Endothelial cell (in vitro differentiated cells): ENCODE measurements at places on chromosomes 7 and 10.

DNA sequence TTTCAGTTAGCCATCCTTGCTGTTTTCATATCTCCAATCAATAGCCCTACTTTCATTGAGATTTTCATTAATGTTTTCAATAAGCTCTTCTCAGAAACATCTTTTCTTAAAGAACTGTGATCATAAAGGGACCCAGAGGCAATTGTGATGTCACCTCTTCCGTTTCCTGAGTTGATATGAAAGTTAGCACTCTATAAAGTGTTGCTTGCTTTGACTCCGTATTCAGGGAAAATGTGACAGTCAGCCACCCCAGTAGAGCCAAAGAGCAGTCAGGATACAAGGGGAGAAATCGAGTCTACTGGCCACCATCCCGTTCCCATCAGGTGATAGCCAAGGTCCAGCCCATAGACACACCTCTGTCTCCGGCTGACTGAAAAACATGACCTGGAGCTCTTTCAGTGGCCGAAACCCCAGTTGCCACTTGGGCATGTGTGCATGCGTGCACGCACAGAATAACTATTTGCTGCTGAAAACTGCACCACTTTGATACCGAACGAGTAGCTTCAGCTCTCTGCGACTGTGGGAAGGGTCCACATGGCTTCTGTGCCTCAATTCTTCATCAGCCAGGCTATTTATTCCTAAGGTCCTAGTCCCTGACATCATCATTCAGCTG is 291.4 kb downstream of the USP6NL start:
- no peak for DNase-seq

GRCh38 chr10:53679666-53680065 is 907.1 kb upstream of the MBL2 start:
- DNase-seq = no peak

DNA sequence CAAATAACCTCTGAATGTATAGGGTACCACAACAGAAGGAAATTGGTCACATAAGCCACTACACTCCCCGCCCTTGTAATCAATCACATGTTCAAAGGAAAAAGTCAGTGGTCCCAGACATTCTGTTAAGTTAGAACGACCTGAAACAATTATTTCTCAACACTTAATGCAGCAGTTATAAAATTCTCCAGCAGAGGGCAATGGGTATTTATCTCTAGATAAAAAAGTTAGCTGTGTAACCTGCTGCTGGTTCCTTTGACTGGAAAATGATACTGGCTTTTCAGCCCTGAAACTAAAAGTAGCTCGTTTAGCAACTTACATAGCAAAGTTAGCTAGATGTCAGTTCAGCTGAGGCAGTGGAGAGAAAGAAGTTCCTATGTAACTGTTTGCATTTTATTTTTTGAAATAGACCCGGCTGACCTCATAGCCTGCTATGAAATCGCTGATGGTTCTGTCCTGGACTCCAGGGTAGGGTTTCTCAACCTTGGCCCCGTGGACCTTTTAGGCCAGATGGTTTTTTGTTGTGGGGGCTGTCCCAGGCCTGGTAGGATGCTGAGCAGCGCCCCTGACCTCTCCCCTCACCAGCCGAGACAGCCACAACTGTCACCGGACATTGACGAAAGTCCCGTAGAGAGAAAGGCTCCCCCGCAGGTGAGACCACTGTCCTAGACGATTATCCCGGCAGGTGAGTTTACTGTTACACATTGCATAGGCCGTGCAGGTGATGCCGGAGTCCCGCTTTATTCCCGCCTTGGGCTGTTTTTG is 40.2 kb upstream of the PROSER2 start:
- peak; percentile 24 for DNase-seq

- no peak for DNase-seq
Observed at GRCh38 chr10:114311496-114312209, 72.6 kb downstream of the VWA2 start.

GRCh38 chr7:153422291-153423209 is 629.6 kb upstream of the DPP6 start:
- DNase-seq = no peak

GRCh38 chr7:1590887-1591286 is 21.1 kb upstream of the PSMG3 start:
- DNase-seq = no peak

DNA sequence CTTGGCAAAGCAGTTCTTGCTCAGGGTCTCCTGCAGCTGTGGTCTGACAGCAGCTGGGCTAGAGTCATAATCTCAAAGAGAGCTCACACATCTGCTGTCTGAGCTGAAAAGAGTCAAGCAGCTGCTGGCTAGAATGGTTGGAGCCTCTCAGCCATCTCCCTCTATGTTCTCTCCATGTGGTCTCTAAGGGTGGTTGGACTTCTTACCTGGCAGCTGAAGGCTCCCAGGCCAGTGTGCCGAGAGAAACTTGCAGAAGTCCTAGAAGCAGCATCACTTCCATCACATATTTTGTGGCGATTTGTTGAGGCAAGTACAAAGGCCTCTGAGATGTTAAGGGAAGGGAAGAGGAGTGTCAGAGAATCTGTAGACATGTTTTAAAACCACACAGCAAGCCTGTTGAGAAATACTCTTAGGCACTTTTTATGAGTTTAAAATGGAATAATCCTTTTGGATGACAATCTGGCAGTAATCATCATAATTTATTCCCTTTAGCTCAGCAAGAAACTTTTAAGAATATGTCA is 93.2 kb downstream of the REEP3 start:
- no peak for DNase-seq

DNA sequence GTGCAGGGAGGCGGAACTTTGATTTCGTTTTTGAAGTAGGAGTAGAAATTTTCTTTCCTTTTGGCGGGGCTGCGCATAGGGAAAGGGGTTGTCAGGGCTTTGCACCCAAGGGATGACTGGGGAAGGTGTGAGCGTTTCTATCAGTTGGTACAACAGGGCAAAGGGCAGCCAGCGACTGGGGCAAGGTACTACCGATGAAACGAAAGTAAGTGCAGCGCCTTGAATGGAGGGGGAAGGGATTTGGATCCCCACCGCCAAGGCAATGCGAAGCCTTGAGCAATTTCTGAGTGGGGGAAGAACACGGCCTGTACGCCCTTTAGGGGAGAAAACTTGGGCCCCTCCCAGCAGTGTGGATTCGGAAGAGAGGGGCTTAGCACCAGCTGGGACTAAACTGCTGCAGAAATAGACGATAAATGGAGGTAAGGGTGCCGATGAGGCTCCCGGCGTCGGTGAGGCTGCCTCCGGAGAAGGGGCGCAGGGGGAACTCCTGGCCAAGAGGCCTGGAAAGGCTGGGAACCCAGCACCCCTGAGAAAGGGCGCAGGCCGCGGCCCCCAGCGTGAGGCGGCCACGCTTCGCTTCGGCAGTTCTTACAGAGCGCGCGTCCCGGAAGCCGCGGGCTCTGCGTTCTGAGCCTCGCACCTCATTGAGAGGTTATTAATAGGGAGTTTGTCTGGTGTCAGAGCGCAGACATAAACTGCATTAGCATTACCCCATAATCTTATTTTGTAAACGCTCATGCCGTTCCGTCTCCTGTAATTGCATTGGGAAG is 10.0 kb upstream of the TLX1 start:
- DNase-seq = no peak

DNA sequence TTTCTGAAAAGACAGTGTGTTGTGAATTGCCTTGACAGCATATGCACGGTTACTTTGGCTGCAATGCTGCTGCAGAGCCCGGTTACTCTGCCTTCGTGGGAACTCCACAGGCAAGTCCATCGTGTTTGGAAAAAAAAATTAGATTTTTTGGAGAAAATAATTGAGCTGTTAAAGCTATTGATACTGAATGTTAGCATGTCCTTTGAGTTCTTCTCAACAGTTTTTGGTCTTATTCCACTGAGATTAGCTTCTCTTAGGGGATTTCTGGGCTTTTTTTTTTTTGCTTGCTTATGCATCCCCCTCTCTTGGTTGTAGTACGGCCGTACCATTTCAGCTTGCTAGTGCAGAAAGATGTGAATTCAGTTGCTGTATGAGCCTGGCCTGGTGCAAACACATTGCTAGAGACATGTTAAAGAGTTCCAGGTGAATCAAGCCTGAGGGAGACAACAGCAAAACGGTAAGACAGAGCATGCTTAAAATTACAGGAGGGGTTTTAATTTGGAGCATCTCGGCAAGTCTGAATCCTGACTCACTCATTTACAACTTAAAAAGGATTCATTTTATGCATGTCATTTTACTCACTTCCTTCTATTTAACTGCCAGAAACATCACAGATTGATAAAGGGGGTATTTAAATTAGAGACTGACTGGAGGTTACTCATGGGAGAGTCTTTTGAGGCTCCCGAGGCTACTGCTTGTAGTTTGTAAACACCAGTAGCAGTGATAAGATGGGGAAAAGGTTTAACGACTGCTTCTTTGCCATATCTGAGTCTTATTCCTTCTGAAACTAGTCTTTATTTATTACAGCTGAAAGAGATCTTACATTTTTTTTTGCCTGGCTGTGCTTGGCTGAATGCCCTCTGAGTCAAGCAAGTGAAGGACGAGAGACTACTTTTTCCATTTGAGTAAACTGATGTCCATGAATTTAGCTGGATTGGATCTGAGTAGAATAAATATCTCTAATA is 113.7 kb downstream of the CDK14 start:
- no peak for DNase-seq

DNA sequence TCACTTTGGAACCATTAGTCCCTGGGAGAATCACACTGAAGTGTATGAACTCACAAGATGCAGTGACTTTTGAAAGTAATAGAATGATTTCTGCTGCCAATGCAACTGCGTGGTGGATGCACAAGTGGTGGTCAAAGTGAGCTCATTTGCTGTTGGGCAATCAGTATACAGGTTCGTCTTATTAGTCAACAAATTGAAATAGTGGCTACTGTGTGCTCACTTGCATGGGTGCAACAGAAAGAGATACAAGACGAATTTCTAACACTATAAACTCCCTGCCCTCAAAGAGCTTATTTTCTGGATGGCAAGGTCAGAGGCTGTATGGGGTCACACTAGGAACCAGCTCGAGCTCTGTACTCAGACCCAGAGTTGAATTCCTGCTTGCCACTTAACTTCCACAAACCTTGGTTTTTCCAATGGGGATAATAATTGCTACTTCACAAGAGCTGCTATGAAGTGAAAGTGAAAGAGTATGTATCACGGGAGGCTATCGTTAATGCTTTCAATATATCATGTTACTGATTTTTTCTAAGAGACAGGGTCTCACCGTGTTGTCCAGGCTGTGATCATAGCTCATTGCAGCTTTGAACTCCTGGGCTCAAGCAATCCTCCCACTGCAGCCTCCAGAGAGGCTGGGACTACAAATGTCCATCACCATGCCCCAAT is 8.3 kb upstream of the BCL7B start:
- no peak for DNase-seq

DNA sequence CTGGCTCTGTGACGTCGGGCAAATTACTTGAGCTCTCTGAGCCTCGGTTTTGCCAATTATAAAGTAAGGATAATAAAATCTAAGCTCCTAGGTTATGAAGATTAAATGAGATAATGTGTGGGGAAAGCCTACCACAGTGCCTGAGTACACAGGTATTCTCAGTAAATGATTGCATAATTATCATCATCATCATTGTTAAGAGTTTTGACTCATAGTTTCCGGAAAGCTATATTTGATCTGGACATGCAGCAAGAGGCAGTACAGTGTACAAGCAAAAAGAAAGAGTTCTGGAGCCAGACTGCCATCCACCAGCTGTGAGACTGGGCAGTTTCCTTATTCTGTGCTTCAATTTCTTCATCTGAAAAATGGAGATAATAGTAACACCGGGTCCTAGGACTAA is 155.6 kb upstream of the YAE1 start:
- no peak for DNase-seq

DNA sequence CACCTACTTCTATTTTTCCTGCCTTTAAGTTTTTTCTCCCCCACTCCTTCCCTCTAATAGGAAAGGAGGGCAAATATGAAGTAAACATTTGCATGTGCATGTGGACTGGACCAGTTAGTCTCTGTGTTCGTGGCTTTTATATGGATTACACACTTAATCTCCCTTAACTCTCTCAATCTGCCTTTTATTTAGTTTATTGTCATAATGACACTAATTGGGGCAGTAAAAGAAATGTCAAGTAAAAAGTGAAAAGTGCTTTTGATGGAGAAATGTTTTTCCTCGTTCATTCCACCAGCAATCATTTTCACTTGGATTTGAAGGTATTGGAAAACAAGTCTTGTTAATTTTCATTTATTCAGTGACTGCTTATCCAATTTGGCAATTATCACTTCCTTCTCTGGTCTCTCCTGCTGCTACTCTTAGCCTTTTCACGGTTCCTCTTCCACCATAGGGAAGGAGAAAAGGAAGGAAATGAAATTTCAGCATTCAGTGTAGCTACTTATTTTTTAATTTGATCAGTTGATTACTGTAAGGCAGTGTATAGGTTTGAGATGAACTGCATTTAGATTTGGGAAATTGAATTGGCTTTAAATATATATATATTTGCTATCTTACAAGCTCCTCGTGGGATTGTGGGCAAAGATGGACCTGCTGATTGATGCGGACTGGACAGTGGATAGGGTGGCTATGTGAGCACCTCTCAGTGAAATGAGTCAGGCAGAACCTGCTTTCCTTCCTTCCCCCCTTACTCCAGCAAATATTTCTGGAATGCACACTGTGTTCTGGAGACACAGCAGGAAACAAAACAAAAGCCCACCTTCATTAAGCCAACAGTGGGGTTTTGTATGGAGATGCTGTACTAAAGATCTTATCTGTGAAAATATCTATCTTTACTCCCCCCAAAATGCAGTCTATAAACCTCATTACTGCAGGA is 77.5 kb downstream of the LRRC4 start:
- DNase-seq = no peak

DNA sequence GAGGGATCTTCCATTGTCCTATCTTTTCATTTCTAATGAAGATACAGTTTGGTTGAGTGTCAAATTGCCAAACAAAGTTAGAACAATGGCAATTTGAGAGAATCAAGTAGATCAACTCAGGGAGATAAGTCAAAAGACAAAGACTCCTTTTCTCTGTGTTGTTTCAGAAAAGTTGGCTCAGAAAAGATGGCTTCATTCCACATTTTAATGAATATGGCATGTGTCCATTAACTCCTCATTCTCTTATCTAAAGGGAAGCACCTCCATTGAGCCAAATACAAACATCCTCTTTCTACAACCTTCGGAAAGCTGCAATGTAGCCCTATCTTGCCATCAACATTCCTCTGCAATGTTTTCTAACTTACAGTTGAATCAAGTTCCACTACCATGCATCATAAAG is 939.0 kb upstream of the C7orf33 start:
- DNase-seq = no peak

- no peak for DNase-seq
Observed at GRCh38 chr7:137753067-137753466, 93.7 kb downstream of the DGKI start.

DNA sequence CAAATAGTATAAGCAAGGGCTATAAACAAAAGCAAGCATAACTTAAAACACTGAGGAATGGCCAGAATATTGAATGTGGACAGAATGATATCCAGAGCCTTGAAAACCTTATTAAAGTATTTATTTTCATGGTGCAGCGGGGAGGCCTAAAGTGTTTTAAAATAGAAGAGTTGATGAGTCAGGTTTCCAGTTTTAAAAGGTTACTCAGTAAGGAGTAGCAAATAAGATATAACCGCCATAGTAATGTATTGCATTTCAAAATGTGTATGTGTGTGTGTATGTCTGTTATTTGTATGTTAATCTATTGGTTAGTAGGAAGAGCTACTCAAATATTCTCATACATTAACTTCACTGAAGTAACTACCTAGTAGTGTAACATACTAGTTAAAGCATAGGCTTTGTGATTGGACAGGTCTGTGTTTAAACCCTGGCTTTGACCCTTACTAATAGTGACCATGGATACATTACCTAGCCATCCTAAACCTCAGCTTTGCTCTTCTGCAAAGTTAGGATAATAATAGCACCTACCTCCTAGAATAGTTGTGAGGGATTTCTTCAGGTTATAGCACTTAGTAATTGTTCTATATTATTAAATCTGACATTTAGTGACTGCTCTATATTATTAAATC is 16.9 kb downstream of the CUTC start:
- DNase-seq = no peak
